Stimulated activated CD8-positive, alpha-beta memory T cell treated with anti-CD3 and anti-CD28 coated beads, Interleukin-4, amount 100 ng/mL, for 48 hours (primary cell): ENCODE measurements at places on chromosomes 7 and 10.

GRCh38 chr7:138506764-138507163, 46.7 kb downstream of the TRIM24 start:
- DNase-seq: no peak

DNA sequence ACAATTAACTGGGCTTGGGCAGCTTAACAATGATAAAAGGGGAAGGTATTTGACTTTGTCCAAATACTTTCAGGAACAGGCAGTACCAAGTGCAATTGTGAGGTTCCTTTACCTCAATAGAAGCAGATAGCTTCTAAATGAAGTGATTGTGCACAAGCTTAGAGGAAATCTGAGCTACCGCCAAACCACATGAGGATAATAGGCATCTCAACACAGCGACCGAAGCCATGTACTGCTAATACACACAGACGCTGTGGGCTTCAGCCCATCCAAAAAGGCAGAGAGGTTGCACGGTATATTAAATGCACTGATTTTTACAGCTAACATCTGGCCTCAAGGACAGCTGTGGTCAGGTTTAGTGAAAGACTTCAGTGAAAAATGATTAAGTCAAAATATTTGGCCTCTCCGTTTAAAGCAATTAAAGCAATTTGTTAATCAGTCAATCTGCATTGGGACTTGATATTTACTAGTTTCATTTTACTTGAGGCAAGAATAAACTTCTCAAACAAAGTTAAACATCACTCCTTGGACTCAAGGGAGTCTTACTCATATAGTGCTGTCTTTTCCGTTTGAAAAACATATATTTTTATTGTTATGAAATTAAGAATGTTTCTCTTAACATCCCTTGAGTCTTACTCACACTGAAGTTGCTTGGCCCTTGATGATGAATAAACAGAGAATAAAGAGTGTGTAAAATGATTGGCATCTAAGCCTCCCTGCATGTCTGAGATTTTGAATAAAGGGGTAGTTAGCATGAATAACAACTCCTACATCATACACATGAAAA, 306.3 kb downstream of the C7orf25 start:
- DNase-seq: no peak

DNA sequence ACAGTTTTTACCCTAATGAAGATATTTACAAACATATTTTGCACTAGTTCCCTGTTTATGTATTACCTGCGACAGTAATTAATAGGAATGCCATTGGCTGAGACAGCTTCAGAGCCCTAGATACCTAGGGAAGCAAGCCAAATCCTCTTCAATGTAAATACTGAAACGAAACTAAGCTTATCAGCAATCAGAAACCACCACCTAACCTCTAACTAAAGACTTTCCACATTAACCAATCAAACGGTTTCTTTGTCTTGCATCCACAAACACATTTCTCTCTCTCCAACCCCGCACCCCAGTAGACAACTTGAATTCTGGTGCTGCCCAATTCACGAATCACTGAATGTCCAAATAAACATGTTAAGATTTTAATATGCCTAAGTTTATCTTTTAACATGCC, 474.4 kb upstream of the C7orf33 start:
- no peak for DNase-seq

- DNase-seq: no peak
These were observed 2.0 kb upstream of the PANK1 start for GRCh38 chr10:89646889-89647657.

GRCh38 chr7:82481499-82482097, 38.0 kb upstream of the CACNA2D1 start:
- DNase-seq: no peak

DNA sequence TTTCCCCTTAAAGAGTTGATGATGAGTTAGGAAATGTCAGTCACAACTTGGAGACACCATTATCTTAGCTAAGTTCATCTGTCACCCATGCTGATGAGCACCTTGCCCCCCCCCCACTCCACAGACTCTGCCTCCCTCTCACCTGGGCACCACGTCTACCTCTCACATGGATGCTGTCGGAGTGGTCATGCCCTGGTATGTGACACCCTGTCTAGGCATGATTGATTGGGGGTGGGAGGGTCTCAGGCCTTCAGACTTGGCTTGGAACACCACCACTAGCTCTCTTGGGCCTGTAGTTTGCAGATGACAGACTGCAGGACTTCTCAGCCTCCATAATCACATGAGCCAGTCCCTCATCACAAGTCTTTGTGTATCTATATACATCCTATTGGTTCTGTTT, 78.0 kb downstream of the WDR37 start:
- no peak for DNase-seq

DNA sequence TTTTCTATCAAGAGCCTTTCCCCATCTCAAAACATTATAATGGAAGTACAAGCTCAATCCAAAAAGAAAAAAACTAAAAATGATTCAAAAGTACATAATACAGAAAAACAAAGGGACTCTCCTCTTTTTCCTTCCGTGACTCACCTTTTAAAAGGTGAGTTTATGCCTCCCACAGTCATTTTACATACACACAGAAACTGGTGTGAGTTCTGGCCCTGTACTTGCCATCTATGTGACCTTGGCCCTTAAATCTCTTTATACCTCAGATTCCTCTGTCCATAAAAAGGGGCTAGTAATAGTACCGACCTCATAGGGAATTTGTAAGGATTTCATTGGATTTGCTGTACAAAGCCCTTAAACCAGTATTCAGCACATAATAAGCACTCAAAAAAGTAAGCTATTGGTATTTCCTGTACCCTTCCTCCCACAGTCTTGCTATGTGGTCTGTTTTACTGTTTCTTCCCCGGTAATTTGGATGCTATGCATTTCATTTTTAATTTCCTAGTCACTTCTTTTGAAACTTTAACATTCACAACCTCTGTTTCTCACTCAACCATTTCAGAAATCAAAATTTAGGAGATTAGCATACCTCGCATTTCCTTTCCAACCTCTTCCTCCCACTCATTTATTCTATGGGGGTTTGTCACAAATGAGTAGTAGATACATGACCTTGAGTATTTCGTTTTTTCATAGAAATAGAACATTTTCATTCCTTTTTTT, 39.0 kb downstream of the STK17A start:
- DNase-seq: no peak

DNA sequence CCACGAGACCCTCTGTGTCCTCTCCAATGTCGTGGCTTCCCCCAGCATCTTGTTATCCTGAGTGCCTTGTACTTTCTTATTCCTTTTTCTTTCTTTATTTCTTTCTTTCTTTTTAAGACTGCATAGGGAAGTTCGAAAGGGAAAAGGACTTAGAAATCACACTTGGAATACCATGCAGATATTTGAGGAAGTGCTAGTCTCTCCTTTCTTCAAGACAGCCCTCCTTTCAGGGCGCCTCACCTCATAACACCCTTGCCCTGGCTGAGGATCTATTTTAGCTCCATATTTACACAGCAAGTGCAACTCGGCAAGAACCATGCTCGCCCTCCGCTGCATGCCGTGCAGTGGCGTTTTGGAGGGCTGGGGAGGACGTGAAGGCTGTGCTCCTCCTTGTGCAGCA, 232.3 kb upstream of the GLI3 start:
- no peak for DNase-seq

GRCh38 chr10:84241185-84241790, at the start of gene LRIT1:
LRIT1 (minus strand) TSS chr10:84241546; CDS start chr10:84241439, 107 bp downstream.
- DNase-seq: no peak
